Skin of body (tissue), 3 donors: ENCODE measurements at places on chromosomes 1 and 21. TPM values are rescaled to one million over a fixed set of nuclear protein-coding genes. Genes with fewer than 3 reads are reported as not detected.

The ZMPSTE24 gene
- total RNA-seq = 36.4 TPM

The FAM72C gene
- total RNA-seq = 0.59 TPM

The ADAMTS4 gene
- 6.8 TPM for total RNA-seq

- DNase-seq = no peak
These were observed 38.2 kb upstream of the PKP1 start for GRCh38 chr1:201245082-201245481.

- peak; percentile 7 for DNase-seq
These were observed 34.0 kb downstream of the EPRS1 start for GRCh38 chr1:220012259-220012658.
